ENCODE measurements at places on chromosomes 2 and 18.

DNA sequence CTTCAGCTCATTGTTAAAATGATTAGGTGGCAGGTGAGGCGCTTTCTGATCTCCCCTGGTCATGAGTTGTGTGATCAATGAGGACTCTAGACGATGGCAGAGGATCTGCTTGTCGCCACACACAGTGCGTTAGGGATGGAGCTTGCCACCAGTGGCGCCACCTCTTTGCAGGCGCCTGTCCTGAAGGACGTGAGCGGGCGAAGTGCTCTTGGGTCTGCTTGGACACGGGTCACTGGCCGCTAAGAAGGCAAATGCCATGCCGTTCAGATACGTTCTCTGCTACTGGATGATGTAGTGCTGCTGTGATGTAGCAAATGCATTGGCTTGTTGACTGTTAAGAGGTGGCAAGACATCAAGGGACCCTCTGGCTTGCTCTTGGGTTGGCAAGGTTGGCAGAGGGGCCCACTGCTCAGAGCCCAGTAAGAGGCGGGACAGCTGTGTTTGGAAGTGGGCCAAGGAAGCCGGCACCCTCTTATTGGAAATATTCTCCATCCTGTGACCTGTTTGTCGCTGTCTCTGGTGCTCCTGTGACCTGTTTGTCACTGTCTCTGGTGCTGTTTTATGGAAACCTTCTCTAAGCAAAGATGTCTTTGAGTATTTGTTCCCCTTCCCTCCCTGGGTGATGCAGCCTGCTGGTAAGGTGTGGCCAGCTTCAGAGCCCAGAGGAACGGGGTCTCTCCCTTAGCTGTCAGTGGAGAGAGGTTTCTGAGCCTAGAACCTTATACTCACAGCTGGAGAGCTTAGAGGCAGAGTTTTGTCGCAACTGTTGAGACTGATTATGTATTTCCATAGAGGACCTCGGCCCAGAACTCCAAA is 14.6 kb downstream of the LDLRAD4 start:
- DNase-seq, result no peak

GRCh38 chr18:13300029-13300428 is 81.5 kb downstream of the LDLRAD4 start:
- DNase-seq, result no peak

GRCh38 chr2:209976698-209977385 is 25.6 kb upstream of the RPE start:
- no peak for DNase-seq

DNA sequence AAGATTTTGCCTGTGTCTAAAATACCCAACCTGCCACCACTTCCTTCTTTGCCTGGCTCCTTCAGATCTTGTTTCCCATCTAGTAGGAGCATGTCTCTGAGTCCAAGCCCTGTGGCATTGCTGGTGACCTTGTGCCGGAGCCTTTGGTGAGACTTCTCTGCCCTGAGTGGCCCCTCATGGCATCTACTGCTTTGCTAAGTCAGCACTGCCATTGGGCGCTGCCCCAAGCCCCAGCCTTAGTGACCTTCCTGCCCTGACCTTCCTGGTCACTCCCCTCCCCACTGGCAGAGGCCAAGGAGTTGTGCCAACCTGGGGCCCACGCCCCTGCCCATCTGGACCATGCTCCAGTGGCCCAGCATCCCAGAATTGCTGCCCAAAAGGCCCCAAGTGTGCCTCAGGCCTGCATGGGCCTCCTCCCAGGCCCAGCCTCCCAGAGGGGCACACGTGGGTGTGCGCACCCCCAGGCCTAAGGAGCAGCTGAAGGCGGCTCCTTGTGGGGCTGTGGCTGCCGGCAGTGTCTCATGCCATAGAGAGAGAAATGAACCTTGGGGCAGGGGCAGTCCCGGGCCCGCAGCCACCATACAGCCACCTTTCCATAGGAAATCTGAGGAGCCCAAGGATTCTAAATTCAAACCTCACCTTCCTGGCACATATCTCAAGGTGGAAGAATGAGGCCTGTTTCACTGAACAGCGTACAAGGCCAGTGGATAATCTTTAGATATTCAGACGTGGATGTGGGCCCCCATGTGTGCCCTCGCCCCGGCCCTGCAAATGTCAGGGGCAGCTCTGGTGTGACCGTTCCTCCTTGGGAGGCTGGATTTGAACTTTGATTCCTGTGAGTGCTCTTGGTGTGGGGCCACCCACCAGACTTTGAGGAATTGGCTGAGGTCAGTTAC is 100.2 kb upstream of the SLC66A3 start:
- DNase-seq, result no peak
